Activated naive CD8-positive, alpha-beta T cell treated with anti-CD3 and anti-CD28 coated beads, Interleukin-2, amount 50 U/mL, for 24 hours (primary cell): ENCODE measurements at places on chromosomes 11 and 22.
A peak's percentile ranks its signal among the peaks of the same experiment; 100 is the strongest.

- no peak for DNase-seq
These were observed 217.6 kb upstream of the CARD18 start for GRCh38 chr11:105357146-105357545.

GRCh38 chr11:25980091-25980490, 351.8 kb upstream of the ANO3 start:
- no peak for DNase-seq

- peak; percentile 63 for DNase-seq
These were observed 19.3 kb downstream of the POLR3H start for GRCh38 chr22:41524809-41525449.

DNA sequence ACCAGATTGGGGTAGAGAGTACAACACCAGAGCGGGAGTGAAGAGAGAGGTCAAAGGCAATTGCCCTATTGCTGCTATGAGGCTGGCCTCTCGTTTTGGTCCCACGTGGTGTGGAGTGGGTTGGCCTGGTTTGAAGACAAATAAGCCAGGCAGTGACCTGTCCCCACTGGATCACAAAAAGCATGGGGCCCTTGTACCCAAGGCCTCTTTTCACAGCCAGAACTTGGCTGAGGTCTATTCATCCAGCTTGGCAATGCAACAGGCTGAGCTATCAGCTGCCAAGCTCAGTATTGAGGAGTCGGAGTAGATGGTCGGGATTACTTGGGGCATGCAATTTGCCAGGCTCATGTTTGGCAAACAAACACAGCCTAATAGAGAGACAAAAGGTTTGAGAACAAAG, 19.2 kb upstream of the GALNT18 start:
- no peak for DNase-seq

GRCh38 chr11:123718469-123718868, 23.0 kb downstream of the ZNF202 start:
- no peak for DNase-seq

GRCh38 chr11:35285471-35285870, 133.9 kb downstream of the SLC1A2 start:
- no peak for DNase-seq

DNA sequence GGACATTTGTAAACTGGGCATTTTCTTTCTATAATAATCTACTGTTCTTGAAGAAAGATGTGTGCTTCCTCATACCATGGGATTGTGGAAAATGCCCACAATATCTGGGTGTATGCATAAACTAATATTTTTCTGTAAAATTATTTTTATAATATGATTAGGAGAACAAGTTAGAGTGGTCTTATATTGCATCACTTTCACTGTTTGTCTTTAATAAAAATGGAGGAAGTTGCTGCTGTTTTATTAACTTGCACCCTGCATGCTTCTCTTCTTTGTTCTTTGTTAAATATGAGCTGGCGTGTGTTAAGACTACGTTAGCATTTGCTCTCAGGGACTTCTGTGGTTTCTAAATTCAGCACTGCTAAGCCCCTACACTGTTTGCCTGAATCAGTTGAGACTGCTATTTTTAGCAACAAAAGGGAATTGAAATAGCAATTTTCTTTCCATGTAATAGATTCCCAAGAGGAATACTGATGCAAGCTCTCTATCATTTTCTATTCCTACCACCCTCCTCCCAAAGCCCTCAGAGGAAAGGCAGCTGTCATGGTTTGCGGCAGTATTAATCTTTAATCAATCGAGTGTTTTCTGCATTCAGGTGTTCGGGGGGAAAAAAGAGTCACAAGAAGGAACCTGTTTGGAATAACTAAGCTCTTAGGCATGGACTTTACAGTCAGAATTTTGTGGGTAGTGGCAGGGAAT, 56.1 kb downstream of the HSD17B12 start:
- no peak for DNase-seq

GRCh38 chr11:8671193-8671612, 11.3 kb downstream of the TRIM66 start:
- no peak for DNase-seq

DNA sequence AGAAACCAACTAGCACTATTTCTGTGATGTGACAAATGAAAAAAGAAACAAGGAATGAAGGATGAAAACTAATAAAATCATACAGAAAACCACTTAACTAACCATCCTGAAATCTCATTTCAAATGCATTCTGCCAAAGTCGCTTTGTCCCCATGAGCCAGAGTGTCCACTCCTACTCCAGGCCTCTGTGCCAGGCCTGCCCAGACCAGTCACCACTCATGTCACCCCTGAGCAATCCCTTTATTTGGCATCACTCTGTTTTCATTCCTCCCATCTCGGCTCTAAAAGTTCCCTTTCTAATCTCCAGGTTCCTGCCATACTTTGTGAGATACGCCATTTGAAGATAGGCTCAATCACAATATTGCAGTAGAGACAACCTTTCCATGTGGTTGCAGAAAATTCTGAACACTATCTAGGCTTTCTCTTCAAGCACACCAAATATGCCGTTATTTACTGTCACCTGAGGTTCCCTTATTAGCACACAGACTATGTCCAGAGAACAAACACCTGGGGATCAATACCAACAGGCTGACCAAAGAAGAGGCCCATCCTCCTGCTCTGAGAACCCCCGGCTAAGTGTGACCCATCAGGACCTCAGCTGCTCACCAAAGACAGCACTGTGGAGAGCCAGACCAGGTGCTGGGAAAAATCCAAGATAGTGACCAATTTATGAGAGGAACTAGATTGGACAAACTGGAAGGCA, 202.4 kb downstream of the LARGE1 start:
- no peak for DNase-seq

DNA sequence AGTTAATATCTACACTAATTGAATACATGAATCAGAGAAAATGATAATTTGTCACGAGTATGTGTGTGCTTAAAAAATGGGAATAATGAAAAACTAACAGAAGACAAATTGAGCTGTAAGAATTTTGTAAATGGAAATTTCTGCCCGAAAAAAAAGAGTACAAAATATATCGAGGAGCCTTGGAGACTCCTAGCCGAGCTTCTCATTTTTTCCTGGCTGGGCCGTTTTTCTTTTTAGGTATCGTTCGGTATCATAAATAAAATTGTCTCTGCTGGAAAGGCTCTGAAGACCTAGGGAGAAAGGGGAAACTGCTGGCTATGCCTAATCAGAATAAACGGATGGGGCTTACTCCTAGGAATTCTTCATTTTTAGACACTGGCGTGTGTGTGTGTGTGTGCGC, 227.2 kb upstream of the RAG2 start:
- no peak for DNase-seq

GRCh38 chr11:33089776-33090175, 50.4 kb downstream of the TCP11L1 start:
- DNase-seq = no peak

DNA sequence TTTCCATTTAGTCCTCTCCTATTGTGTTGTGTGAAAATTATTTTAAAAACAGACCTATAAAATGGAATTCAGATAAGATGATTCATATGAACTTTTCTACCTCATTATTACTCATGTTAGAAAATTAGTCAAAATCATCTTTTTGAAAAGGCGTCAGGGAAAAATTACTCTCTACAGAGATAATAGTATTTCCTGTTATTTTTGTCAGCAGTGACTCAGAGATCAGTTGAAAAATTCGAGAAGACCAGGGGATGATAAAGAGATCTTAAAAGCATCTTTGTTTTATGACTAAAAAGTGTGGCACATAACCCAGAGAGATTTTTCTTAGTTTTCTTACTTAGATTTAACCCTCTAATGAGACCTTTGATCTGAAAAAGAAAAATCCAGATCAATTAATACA, 157.9 kb upstream of the CARD18 start:
- no peak for DNase-seq

DNA sequence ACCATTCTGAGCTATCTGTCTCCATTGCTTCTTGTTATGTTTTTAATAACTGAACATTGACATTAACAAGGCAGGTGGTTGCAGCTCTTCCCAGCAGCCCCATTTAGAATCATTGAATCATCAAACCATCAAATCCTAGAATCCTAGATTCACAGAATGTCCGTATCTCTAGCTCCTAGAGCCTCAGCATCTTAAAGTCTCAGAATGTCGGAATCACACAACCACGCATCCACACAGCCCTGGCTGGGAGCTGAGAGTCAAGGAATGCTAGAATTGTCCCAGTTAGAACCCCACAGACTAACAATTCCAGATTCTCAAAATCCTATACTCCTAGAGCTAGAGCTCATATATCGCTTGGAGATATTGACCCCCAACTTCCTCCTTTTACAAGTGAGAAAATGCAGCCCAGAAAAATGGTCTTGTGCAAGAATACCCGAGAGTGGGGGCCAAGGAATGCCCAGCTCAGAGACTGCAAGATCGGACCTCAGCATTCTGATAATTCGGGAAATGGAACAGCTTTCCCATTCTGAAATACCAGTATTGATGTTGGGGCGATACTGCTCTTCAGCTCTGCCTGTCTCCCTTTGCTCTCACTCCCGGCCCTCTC, 38.8 kb downstream of the PDE2A start:
- no peak for DNase-seq

DNA sequence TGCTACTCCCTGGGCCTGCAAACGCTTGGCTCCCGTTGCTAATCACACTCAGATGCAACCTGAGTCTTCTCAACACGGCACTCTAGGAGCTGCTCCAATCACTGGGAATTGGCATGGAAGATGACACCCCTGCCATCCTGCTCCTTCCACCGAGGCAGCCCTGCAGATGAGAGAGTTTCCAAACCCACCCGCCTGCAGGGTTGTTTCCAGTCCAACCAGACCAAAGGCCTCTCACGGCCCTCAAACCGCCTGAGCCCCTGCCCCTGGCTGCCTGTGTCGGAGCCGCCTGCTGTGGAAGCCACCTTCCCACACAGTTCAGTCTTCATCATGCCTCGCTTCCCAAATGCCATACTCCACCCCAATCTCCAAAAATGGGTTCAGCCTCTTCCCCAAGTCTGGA, 36.8 kb upstream of the TP53I11 start:
- DNase-seq = no peak

DNA sequence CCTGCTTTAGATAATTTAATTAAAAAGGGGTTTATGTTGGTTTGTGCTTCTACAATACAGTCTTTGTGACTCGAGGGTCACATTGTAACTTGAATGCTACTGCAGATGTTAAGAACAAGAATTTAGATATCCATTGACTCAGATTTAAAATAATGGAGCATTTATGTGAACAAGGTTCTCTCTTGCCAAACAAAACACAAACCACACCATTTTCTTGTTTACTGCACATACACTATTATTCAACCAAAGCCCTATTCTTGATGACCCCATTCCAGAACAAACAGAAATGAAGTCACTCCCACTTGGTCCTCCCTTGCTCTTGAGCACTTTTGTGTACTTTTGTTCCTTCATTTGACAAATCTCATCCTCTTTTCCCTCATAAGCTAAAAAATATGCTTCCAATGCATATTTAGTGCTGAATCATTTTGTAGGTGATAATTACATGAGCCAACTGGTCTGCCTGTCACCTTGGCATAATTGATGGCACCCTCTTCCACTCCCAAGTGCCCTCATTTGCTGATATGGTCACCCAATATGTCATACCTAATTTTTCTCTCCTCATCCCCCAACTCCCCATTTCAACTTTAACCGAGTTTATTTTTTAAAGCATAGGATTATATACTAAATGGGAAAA, 2.8 kb downstream of the C11orf71 start:
- no peak for DNase-seq

- no peak for DNase-seq
These were observed 24.1 kb downstream of the OR2AT4 start for GRCh38 chr11:75072582-75072981.

- DNase-seq = no peak
These were observed 1.7 kb downstream of the PGR start for GRCh38 chr11:101127699-101128570.

GRCh38 chr11:92888696-92889095, 80.8 kb upstream of the MTNR1B start:
- DNase-seq = no peak

- no peak for DNase-seq
These were observed 160.9 kb upstream of the MTMR2 start for GRCh38 chr11:96084610-96085318.

DNA sequence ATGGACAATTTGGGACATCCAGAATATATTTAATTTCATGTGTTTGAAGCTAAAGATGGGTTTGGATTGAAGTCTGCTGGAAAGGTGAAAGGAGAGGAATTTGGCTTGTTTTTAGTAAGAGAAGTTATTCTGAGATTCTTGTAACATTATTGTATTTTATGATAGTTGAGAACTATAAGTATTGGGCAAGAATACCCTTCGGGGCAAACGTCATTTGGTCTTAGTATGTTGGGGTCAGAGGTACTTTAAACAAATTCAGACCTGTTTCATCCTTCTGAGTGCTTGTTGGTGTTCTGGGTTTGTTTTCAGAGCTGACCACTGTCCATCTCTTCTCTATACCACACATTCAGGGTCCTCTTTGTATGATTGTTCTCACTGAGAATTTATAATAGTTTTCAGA, 19.5 kb downstream of the PANX1 start:
- no peak for DNase-seq

DNA sequence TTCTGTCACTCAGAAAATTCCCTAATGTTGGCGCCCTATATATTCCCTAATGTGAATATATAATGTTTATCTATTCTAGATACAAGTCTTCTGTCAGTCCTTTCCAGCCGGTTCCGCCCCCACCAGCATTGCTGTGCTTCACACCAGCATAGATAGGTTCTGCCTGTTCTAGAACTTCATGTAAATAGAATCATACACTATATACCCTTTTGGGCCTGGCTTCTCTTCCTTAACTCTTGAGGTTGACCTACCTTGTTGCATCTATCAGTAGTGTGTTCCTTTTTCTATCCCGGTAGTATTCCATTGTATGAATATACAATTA, 34.6 kb downstream of the OTOG start:
- no peak for DNase-seq

GRCh38 chr11:43145653-43146052, 166.1 kb upstream of the API5 start:
- DNase-seq = no peak

- no peak for DNase-seq
These were observed 12.1 kb downstream of the BBOX1 start for GRCh38 chr11:27052668-27053067.

DNA sequence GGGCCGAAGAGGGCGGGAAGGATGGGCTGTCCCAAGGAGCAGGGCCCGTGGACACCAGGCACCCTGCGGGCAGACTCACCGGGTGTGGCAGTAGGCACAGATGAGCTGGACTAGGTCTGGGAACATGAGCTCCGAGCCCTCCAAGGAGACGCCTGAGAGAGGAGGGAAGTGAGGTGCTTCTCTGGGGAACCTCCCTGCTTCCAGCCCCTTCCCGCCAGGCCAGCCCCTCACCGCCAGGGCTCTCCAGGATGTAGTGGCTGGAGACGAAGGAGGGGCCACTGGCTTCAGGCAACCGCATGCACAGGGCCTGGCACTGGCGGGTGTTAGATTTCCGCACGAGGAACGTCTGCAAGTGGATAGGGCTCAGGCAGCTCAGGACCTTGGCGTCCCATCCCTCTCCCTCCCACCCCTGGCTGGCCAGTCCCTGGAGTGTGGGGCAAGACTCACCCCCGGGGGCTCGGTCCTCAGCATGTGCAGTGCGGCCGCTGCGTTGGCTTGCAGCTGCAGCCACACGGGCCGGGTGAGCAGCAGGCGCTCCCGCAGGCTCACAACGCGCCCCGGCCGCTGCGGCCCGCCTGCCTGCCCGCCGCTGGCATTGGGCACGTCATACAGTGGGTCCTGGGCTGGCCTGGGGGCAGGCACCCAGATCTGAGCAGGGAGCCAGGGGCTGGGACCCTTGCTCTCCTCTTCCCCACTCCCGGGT, 552 bp downstream of the RIN1 start:
- no peak for DNase-seq
